Stimulated activated CD4-positive, alpha-beta T cell treated with anti-CD3 and anti-CD28 coated beads, Interleukin-15, amount 100 ng/mL, for 1 hour (primary cell): ENCODE measurements at places on chromosomes 2 and 18.

DNA sequence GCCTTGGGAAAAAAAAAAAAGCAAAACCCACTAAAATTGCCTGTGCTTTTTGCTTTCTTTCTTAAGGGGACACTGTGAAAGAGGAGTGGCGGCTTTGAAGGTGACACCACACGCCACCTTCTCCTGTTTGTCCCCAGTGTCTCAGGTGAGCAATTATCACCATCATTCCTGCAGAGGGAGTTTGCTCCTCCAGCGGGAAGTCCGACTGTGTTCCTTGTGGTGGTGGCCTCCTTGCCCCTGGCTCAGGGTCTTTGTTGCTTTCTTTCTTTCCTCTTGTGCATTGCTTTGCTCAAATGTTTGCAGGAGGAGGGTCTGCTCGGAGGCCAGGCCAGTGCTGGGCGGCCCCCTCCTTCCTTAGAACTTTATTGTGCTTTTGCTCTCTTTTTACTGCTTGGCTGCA, 164.3 kb upstream of the CXCR4 start:
- DNase-seq = no peak

GRCh38 chr2:49837561-49838293, 683.4 kb upstream of the FSHR start:
- DNase-seq = no peak

DNA sequence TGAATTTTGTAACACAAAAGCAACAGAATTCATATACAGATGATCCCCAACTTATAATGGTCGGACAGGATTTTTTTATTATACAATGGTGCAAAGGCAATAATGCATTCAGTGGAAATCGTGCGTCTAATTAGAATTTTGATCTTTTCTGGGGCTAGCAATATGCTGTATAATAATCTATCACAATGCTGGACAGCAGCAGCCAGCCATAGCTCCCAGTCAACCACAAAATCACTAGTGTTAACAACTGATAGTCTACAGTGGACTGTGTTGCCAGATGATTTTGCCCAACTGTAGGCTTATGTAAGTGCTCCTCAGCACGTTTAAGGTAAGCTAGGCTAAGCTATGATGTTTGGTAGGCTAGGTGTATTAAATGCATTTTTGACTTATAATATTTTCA, 399.0 kb upstream of the SLC39A10 start:
- no peak for DNase-seq

DNA sequence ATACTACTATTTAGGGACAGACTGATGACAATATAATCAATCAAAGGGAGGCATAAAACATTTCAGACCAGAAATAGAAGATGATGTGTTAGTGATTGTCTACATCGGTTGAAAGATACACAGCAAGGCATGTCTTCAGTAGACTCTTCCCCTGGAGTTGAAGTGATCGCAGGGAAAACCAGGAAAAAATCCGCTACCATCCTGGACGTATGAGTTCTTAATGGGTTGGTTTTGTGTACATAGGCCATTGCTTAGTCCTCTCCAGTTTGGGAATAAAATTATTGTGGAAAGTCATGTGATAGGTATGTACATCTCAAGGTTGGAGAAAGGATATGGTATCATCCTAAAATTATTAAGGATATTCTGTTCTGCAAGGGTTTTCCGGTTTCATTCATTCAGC, 4.3 kb downstream of the APCDD1 start:
- no peak for DNase-seq

DNA sequence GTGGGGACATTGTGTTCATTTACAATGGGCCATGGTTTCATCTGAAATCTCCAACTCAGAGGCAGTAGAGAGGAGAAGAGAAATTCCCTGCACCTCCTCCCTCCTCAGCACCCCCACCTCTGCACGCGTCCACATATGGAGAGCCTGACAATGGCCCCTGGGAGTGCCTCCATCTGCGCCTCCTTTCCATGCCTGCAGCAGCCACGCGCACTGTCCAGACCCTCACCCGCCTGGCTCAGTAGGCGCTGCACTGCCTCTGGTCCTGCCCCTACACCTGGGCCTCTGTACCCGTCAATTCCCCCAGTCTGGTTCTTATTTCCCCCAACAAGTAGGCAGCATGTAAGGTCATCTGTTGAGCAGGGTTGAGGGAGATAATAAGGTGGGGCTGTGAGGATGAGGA, 23.8 kb downstream of the MPHOSPH10 start:
- no peak for DNase-seq

DNA sequence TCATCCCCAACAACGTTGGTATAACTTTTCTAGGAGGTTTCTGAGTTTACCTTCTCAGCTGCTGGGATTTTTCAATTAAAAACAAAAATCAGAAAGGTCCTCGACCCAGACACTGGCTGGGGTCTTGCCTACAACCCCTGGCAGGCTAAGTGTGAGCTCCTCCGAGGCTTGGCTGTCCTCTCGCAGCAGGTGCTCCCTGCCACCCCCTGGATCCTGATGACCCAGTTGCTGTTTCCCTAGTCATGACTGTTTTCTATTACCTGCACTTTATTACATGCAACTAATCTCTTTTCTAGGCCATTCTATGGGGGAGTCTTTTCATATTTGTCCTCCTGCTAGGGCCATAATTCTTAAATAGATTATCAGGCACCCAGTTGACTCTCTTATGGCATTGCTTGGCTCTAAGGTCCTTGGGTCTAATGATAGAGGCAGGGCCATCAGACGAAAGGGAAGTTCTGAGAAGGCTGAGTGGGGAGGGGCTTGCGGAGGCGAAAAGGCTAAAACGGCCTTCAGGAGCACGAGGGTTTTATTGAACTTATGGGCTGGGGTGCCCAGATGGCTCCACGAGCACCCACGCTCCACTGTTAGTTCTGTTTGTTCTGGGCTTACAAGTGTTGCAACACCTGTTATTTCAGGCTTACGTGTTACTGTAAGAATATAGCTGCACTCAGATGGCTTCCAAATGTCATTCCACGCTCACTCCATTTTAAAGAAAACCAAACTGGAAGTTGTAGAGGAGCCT, 166.0 kb downstream of the NCK2 start:
- DNase-seq = no peak

DNA sequence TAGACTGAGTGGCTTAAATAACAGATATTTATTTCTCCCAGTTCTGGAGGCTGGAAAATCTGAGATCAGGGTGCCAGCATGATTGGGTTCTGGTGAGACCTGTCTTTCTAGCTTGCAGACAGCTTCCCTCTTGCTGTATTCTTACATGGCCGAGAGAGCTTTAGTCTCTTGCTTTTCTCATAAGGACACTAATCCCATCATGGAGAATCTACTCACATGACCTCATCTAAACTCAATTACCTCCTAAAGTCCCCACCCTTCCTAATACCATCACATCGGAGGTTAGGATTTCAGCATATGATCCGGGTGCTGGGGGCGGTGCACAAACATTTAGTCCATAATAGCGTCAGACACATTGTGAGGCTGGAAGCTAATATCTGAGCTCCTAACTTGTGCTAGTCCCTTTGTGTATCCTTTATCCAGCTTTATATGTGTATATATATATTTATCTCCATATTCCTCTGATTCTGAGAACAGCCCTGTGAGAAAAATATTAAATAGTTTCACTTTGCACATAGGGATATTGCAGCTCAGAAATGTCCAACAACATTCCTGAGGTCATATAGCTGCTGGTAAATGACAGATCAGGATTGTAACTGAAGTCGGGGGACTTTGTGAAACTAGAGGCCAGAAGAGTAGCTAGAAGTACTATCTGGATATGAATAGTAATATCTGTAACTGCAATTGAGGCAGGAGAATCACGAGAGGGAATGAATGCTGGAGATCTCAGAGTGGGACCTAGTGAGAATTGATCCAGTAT, 28.9 kb downstream of the MARCHF4 start:
- no peak for DNase-seq

- DNase-seq = no peak
Observed at GRCh38 chr18:60339018-60339417, 33.6 kb downstream of the MC4R start.

DNA sequence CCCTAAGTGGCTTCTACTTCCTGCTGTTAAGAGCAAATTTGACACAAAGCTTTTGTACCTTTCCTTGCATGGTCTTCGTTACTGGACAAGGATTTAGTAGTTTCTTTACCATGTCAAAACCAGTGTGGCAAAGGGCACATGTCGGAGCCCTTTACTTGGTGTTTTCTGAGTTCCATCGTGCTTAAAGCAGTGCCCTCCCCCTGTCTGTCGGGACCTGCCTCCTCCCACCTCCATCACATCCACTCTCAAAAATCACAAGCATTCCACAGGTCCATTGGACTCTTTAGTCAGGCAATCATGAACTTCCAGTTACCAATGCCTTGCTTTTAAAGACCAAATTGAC, 763 bp downstream of the CCDC141 start:
- DNase-seq = no peak

GRCh38 chr2:239587311-239587731, 186.5 kb upstream of the HDAC4 start:
- DNase-seq = no peak

- DNase-seq = no peak
Observed at GRCh38 chr2:85173909-85174308, 40.7 kb downstream of the TCF7L1 start.

GRCh38 chr2:5940596-5941535, 248.7 kb downstream of the SOX11 start:
- no peak for DNase-seq

GRCh38 chr2:188159484-188159883, 132.2 kb upstream of the GULP1 start:
- no peak for DNase-seq

DNA sequence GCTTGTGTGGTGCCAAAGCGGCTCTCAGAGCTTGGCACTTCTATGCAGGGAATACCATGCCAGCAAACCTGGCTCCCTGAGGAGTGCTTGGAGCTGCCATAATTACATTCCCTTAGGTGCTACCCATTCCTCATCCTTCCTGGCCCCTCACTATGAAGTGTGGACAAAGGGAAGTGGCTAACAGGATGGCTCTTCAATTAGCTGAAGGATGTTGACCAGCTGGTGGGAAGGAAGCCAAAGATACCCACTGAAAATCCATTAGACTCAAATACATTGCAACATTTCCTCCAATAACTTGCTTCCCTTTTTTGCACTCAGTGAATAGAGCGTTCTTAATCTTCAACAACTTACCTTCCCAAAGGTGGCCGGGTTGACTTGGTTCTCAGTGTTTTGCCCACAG, 8.5 kb downstream of the RFX8 start:
- DNase-seq = no peak

- no peak for DNase-seq
Observed at GRCh38 chr2:179268277-179268925, 3.8 kb upstream of the SESTD1 start.

DNA sequence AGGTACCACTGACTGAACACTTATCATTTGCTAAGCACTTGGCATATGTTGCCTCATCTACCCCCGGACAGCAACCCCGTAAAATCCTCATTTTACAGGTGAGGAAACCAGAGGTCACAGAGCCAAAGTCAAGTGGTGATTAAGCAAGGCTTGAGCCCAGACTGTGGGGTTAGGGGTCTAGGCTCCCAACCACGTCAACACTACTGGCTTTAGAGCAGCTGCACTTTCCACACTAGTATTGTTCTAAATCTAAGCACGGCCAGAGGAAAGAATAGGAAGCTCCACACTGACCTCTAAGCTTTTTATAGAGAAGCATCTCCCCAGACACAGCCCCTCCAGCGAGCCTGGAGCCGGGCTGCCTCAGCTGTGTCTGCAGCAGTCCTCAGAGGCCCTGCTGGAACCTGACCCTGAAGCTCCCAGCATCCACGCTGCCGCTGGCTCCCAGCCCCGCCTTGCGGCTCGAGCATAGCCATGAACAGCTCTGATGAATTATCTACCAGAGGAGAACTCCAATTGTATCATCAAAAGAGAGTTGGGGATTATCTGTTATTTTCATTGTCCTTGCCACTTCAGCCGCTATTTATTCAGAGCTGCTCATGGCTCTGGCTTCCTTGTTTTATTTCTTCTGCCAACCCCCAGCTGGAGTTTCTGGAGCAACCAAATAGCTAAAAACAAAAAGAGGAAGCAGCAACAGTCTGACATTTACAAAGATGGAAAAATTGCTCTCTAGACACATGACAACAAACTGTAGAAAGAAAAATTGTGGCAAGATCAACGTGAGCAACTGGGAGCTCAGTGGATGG, 62.2 kb upstream of the RTN4 start:
- no peak for DNase-seq

- DNase-seq = no peak
Observed at GRCh38 chr2:18976168-18976961, 382.1 kb downstream of the OSR1 start.

DNA sequence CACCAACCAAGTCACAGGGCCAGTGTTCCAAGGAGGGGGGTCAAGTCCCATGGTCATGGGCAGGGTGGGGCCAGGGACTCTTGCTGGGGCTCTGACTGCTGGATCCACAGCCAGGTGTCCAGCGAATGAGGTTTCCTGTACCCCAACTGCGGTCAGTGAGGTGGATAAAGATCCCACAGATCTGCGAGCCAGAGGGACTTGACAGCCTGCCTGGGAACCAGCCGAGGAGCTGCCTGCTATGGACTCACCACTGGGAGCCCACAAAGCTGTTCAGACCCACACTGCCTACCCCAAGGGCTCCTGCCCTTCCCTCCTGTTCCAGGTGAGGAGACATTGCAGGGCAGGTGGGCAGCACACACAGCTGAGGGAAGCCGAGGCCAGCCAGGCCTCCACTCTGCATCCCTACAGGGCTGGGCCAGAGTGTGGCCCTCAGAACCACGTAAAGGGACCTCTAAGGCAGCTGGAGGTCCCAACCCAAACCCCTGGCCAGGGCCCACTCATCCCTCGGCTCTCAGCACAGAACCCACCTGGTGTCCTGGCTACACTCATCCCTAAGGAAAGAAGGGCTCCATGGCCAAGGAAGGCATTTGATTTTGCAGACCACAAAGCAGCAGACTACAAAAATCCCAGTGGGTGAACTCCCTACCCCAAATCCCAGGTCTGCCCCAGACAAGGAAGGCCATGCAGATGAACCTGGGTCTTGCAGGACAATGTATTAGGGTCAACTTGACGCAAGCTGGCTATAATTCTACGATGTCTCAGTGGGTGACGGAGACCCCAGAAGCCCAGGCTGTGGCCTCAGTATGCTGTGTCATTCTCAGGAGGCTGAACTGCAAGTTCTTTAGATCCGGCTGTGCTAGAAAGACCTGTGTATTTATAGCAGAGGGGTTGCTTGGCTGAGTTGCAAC, 209.2 kb downstream of the MGAT5 start:
- no peak for DNase-seq

DNA sequence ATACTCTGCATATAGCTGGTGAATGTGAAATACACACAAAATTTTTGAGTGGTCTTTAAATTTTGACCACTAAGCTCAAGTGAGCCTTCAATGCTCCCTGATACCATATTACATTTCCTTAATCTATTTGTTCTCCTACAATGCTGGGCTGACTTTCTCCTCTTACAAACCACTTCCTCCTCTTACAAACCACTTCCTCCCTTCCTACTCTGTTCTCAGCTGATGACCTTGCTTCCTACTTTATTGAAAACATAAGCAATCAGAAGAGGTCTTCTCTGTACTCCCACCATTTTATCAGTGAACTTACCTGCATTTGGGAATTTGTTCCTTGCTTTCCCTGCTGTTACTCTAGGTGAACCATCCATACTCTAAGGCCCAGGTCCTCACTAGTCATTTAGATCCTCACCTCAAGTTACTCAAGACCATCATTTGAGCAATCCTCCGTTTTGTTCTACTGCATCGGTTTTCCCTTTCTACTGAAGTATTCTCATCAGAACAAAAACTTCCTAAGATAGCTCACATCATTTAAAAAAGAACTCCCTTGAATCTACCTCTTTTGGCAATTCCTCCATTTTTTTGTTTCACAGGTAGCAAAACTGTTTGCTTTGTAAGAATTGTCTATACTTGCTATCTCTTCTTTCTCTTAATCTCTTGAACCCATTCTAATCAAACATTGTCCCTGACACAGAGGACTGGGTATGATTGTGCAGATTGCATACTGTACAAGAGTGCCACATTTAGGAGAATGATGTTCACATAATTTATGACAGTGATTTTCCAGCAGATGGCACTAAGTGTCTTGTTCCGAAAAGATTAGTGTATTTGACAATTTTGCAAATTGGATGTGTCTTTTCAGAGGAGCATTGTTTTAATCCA, 96.5 kb downstream of the EPB41L5 start:
- no peak for DNase-seq
